ENCODE measurements at places on chromosomes 5 and 9.

DNA sequence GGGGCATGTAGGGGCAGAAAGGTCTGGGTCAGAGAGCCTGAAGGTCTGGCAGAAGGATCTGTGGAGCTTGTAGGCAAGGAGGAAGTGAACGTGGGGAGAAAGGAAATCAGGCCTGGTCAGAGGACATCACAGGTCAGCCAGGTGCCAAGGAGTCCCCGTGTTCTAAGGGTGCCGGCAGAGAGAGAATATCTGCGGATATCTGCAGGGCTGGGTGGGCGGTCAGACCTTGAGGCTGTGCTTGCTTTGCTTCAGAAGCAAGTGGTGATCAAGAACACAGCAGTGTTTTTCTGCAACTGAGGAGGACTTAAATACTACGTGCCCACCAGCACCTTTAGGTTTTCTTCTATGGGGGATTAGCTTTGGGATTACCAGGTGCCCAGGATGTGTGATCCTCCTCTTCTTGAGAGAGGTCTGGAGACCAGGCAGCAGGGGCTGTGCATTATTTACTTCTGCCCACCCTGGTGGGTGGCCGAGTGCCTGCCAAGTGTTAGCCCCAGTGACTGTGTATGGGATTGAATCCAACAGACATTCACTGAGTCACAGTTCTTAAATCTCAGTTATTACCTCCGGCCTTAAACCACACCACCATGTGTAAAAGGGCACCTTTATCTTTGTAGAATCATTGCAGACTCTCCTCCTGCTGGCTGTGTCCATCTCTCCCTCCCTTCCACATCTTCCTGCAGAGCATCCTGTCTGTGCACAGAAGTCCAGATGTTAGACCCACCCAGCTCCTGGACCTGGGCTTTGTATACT is 12.5 kb upstream of the SHB start:
- no peak for DNase-seq

GRCh38 chr5:147557876-147558745 is 48.2 kb upstream of the DPYSL3 start:
- DNase-seq = no peak

DNA sequence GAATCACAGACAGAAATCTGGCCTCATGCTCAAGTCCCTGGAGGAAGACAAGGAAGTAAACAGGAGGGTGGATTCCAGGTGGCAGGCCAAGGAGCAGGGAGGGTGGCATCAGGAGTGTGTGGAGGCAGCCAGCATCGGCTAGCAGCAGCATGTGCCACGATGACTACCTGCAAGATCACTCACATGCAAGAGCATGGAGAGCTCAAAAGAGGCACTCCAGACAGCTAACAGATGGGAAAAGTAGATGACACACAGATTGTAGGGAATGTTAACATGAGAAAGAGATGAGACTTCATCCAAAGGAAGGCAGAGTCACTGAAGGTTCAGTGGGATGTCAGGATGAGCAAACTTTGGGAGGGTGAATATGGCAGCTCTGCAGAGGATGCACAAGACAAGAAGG is 104.3 kb downstream of the SEMA5A start:
- no peak for DNase-seq

DNA sequence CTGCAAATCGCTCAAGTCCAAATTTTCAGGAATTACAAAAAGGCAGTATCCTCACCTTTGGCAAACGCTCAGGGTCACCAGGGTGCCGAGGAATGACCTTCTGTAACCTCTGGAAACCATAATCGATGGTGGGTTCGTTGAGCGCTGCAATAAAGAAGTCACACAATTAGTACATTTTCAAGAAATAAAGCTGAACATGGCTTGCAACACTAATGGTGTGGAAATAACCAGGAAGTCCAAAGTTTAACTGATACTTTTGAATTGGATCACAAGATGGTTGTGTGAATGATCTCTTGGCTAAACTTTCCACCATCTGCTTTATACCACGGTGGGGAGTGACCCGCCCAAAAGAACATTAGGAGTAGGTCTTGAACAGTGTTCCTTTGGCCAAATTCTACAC is 368.7 kb downstream of the EBF1 start:
- no peak for DNase-seq

DNA sequence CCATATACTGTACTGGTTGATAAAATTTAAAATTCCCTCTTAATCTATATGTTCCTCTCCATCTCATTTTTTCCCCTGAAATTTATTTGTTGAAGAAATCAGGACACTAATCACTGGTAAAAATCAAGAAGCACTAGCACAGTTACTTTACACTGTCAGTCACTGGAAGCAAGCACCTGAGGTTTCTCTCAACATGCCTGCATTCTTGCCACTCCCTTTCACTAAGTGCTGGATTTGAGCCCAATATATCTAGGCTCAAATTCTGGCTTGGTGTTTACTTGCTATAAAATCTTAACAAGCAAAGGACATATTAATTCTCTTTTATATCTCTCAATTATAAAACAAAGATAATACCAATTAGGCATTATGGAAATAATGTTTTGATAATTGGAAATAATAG is 58.6 kb downstream of the DIAPH1 start:
- no peak for DNase-seq

GRCh38 chr5:1930880-1931603 is 48.3 kb upstream of the IRX4 start:
- DNase-seq = no peak

GRCh38 chr9:7266911-7267595 is 509.3 kb downstream of the KDM4C start:
- DNase-seq = no peak

GRCh38 chr5:175501759-175502158 is 23.4 kb downstream of the SFXN1 start:
- no peak for DNase-seq

DNA sequence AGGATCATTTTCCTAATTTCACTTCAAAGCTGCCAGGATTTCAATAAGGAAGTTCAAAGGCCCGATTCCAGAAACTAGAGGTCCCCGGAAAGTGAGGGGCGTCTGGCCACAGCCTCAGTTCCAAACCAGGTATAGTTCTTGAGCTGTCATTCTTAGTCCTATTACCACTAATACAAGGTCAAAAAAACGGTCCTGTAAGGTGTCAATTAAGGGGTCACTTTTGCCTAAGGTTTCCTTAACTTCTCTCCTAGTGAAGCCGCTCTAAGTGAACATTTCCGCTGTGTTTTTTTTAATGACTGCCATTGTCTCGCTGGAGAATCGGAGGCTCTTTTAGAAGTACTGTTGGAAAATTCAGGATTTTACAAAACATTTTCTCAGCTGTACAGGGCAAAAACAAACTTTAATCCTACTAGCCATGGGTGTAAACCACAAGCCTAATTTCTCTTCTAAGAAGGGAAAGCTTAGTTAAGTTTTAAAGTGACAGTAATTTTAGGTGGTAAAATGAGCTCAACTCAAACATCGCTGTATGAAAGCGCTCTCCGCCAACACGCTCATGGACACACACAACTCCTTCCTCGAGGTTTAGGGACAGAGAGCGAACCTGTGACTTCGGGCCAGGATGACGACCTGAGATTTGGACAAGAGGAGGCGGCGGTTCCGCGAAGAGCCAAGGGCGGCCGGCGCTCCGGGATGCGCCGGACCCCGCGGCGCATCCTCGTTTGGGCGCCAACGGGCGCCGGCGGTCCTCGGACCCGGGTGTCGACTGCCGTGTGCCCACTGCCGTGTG is 76.7 kb upstream of the IFNE start:
- no peak for DNase-seq

DNA sequence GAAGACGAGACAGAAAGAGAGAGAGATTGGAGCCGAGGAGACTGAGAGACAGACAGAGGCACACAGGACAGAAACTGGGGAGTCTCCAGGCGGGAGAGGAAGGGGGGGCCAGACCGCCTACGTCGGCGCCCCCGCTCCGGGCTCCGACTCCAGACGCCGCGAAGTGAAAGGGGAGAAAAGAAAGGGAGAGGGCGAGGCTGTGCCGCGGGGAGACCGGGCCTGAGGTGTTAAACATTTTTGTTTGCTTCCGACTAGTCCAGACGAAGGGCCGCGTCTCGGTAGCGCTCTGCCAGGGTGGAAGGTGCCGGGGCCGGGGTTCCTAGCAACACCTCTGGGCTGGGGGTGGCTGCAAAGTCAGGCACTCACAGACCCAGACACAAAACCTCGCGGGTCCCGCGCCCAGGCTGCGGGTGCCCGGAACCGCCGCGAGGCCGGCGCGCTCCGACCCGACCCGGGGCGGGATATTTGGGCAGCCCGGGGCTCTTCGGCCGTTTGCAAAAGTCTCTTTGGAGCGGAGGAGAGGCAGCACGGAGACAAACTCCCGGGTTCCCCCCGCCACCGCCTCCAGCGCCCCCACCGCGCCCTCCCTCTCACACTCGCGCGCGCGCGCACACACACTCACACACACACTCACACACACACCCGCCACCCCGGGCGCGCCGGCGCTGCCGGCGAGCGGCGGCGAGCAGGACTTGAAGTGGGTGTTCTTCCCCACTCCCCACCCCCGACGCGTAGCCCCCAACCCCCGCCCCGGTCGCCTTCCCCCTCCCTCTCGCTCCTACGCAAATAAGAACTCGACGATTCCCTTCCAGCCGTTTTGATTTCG is 626 bp upstream of the FST start:
- DNase-seq = no peak

DNA sequence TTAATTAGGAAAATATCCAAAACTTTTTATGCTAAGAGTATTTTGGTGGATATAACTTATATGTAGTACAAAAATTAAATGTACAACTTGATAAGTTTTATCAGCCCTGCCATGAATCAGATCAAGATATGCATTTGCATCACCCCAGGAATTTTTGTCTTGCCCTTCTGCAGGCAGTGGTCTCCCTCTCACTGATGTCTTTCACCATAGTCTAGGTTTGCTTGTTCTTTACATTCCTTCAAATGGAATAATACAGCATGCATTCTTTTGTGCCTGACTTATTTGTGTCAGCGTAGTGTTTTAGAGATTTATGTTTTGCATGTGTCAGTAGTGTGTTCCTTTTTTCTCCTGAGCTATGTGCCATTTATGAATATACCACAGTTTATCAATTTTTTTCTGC is 36.4 kb downstream of the RNF180 start:
- DNase-seq = no peak

DNA sequence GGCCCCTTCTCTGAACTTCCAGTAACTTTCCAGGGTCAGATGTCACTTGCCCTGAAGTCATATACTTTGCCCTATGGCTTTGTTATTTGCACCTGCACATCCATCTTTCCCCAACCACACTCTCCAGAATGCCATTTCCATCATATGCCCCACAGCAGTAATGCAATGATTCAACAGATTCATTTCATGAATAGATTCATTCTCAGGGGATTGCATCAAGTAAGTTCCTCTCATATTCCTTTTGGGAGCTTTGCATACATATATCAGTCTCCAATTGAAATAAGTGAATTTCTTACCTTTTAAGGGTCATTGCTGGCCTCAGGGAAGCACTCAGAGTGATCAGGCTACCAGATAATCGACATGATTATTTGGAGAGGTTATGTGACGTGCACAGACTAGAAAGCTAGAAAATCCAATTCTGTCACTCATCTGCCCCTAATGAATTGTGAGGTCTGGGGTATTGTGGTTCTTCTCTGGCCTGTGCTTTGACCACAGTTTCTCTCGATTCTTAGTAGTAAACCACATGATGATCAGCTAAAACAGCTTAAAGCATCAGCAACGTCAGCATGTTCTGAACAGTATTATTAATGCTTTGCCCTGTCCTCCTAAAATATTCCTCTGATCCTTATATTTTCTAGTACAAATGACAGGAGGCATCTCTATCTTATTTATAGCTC is 179.9 kb downstream of the ATPSCKMT start:
- DNase-seq = no peak

DNA sequence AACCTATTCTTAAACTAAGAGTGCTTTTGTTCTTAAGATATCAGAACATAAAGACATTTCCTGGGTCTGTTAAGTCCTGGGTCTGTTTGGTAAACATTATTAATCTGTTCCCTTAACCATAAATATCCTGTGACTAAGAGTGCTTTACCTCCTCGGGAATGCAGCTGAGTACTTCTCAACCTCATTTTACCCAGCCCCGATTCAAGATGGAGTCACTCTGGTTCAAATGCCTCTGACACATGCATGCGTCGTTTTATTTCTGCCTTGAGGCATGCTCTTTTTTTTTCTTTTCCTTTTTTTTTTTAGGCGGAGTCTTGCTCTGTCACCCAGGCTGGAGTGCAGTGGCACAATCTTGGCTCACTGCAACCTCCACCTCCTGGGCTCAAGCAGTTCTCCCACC is 39.8 kb upstream of the FBXL17 start:
- no peak for DNase-seq

GRCh38 chr5:15282611-15283010 is 217.4 kb upstream of the FBXL7 start:
- DNase-seq = no peak

DNA sequence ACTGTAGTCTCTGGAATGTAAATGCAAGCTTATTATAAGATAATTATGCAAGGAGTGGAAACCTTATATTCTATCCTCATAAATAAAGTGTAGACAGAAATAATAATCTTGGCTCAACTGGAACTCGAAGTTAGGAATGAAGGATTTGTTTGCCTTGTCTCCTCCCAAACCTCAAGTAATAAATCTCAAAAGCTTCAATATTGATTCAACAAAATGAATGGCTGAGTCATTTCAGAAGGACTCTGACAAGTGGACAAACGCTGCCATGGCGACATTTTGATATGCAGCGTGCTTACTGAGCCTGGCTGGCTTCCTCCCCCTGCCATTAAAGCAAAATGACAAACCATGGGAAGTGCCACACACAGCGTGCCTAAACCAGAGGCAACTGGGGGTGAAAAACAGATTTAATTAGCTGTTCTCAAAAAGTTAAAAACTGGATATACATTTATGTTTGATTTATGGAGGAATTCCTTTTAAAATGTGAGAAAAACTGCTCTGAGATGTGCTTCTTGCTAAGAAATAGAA is 10.5 kb upstream of the ADGRV1 start:
- DNase-seq = no peak

DNA sequence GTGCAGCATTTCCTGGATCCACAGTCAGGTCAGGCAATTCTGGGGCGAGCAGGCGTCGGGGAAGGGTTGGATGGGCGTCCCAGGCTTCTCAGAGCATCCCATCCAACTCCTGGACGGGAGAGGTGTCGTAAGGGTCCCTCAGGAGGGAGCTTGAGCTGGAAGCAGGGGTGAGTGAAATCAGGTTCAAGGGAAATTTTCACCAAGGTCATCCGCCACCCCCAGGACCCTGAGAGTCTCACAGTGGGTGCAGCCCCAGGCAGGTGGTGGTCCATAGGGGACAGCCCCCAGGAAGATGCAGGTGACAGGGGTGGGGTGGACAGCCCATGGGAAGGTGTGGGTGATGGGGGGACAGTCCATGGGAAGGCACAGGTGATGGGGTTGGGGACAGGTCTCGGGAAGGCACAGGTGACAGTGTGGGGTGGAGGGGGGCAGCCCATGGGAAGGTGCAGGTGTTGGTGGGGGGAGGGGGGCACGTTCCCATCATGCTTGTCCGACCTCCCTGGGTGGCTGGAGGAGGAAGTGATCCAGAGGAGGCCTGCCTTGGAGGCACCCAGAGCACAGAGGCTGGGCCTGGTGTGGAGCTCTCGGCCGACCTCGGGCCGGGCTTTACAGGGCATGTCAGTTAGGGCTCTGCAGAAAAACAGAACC is 48.9 kb downstream of the AHRR start:
- DNase-seq = no peak

Data from stimulated activated CD4-positive, alpha-beta T cell treated with anti-CD3 and anti-CD28 coated beads, Interleukin-1b, Interleukin-23, amount 100 ng/mL, for 4 hours (primary cell).